ENCODE measurements at places on chromosomes 6 and 20. TPM values are rescaled to one million over a fixed set of nuclear protein-coding genes. Genes with fewer than 3 reads are reported as not detected.
A peak's percentile ranks its signal among the peaks of the same experiment; 100 is the strongest.

DNA sequence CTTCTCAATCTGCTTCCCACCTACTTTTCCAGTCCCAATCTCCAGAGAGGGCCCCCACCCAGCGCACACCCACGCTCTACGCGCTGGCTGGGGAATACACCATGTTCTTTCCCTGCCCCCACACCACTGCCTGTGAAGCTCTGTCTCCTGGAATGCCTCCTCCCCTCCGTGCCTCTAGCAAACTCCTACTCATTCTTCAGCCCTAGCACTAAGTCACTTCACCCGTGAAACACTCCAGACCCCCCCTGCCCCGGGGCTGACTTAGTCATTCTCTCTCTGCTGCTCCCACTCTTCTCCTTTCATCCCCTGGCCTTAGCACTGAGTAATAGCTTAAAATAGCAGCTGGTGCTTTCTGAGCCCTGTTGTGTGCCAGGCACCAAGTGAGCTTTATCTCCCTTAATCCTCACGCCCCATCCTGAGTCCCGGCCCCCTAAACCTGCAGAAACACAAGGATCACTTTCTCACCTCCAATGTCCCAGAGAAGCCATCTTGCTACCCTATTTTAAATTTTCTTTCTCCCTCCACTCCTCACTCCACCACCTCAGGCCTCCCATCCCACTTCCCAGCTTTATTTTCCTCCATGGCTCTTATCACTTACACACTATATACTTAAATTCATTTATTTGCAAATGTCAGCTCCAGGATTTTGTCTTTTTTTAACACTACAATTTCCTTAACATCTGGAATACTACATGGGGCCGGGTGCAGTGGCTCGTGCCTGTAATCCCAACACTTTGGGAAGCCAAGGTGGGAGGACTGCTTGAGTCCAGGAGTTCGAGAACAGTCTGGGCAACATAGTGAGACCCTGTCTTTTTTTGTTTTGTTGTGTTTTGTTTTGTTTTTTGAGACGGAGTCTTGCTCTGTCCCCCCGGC is 6.3 kb upstream of the PARD6B start:
- peak; percentile 97 for DNase-seq
- no peak overlapping the region for H3K27ac ChIP-seq
- H3K27me3 ChIP-seq: no peaks in the 10 kb centered on the region
- peaks cover 31% of the 10 kb centered on the region for H3K4me1 ChIP-seq
- no peaks in the 10 kb centered on the region for H3K36me3 ChIP-seq

DNA sequence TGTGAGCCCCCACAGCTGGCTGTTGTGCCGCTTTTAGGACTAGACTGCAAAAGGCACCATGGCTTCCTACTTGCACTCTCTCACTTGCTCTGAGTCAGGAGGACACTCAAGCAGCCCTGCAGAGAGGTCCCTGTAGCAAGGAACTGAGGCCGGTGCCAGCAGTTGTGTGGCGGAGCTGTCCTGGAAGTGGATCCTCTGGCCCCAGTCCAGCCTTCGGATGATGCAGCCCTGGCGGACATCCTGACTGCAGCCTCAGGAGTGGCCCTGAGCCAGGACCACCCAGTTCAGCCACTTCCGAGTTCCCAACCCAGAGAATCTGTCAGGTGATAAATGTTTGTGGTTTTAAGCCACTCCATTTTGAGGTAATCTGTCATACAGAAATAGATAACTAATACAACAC is 17.5 kb downstream of the CTCFL start:
- H3K27ac ChIP-seq: no peak overlapping the region
- peaks cover 23% of the 10 kb centered on the region for H3K27me3 ChIP-seq
- H3K4me1 ChIP-seq: no peaks in the 10 kb centered on the region
- H3K36me3 ChIP-seq: no peaks in the 10 kb centered on the region
- no peak overlapping the region for H3K4me3 ChIP-seq

Gene PTCRA
- not detected for total RNA-seq

DNA sequence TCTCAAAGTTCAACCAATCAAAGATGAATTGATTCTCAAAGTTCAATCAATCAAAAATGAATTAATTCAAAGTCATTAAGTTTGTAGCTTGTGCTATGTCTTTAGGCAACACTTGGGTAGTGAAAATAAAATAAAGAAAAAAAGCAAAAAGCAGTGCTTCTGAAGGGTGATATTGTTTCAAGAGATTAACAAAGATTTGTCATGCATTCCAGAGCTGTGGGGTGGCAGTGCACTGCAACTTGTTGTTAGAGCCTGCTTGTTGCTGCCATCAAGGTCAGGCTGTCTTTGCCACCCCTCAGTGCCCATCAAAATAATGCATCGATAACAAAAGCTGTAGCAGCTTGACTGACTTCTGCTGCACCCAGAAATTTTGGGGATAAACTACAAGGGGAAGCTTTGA is 128.6 kb downstream of the RNF144B start:
- no peak overlapping the region for H3K4me3 ChIP-seq
- DNase-seq: peak; percentile 4
- H3K4me1 ChIP-seq: peaks cover 9% of the 10 kb centered on the region
- H3K36me3 ChIP-seq: no peaks in the 10 kb centered on the region
- peaks cover 5% of the 10 kb centered on the region for H3K27me3 ChIP-seq

GRCh38 chr20:58198901-58199355 is 29.5 kb downstream of the ANKRD60 start:
- H3K27ac ChIP-seq: no peak overlapping the region
- DNase-seq: no peak
- H3K27me3 ChIP-seq: peaks cover 20% of the 10 kb centered on the region

Gene ENPP4
- total RNA-seq: not detected

- DNase-seq: no peak
- no peaks in the 10 kb centered on the region for H3K36me3 ChIP-seq
- H3K4me1 ChIP-seq: no peaks in the 10 kb centered on the region
- H3K4me3 ChIP-seq: no peak overlapping the region
- no peak overlapping the region for H3K27ac ChIP-seq
- H3K27me3 ChIP-seq: no peaks in the 10 kb centered on the region
Observed at GRCh38 chr6:119871520-119871919, 522.0 kb upstream of the MAN1A1 start.

DNA sequence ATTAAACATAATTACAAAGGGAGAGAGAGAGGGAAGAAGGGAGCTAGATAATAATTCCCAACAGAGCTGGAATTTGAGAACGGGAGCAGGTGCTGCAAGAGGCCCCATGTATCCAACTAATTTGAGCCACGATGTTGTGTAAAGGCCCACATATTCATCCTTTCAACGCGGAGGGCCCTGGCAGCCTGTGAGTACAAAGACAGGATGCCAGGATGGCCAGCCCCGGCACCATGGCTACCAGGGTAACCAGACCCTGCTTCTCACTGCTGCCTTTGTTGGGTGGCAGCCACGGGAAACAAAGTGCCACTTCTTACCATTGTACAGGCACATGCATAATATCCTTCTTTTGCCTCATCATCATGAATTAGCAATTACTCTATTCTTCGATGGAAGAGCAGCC is 492.0 kb upstream of the NRSN1 start:
- H3K36me3 ChIP-seq: no peaks in the 10 kb centered on the region
- DNase-seq: no peak
- H3K27me3 ChIP-seq: no peaks in the 10 kb centered on the region

DNA sequence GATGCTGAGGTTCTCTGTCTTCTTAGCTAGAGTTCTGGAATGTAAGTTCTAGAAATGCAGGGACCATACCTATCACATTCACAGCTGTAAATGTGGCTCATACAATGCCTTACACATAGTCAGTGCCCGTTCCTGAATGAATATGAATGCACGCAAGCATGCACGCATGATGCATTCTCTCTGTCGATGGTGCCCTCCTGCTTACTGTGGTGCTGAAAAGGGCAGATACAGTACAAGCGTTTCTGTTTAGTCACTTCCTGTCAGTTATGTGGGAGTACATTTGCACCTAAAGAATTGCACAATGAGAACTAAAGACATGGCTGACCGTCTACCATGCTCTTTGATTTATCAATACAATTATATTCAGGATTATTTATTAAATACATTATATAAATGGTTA is 152.2 kb upstream of the SOX4 start:
- no peak for DNase-seq
- H3K36me3 ChIP-seq: no peaks in the 10 kb centered on the region
- no peaks in the 10 kb centered on the region for H3K4me1 ChIP-seq
- peaks cover 4% of the 10 kb centered on the region for H3K27me3 ChIP-seq

Gene FAM83C
- not detected for total RNA-seq

DNA sequence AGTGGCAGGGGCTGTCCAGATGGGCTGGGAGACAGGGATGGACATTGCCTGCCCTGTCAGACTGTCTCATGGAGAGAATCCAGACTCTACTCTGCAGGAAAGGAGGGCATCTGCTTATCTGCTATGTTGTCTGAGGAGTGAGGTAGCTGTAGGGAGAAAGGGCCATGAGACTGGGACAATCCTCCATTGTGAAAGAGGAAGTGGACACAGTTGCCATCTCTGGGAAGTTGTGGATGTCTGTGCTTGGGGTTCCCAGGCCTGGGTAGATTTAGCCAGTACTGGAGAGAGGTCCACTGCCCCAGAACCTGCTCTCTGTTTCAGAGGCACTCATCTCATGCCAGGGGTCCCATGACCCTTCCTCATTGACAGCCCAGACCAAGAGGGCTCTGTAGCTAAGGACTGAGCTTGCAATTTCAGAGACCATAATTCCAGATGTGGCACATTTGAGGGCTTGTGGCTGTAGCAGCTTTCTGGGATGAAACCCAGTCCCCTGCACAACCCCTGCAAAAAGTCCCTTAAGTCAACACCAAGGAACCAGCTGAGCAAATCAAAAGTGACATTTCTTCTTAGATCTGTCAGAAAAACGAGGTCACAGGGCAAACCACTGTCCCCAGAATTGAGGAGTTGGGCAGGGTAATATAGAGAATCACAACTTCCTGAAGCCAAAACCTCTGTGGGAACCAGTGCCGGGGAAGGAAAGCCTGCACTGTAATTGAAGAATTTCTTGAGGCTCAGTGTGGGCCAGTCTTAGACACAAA is 4.1 kb upstream of the SIRPG start:
- no peak overlapping the region for H3K4me3 ChIP-seq
- H3K27ac ChIP-seq: no peak overlapping the region
- H3K36me3 ChIP-seq: no peaks in the 10 kb centered on the region
- no peak for DNase-seq
- peaks cover 10% of the 10 kb centered on the region for H3K4me1 ChIP-seq

Gene TCFL5
- total RNA-seq: 25.0 TPM
